ENCODE measurements at places on chromosomes 3 and 15. TPM values are rescaled to one million over a fixed set of nuclear protein-coding genes. Genes with fewer than 3 reads are reported as not detected.

- H3K4me1 ChIP-seq = peaks cover 26% of the 10 kb centered on the region
- no peak overlapping the region for H3K4me3 ChIP-seq
- no peaks in the 10 kb centered on the region for H3K27me3 ChIP-seq
- peak overlapping the region; percentile 20 for H3K27ac ChIP-seq
Measured at GRCh38 chr15:67025719-67026609, 39.4 kb upstream of the SMAD3 start.

- no peak for DNase-seq
- H3K27ac ChIP-seq = no peak overlapping the region
- H3K4me1 ChIP-seq = no peaks in the 10 kb centered on the region
- no peaks in the 10 kb centered on the region for H3K27me3 ChIP-seq
- no peaks in the 10 kb centered on the region for H3K36me3 ChIP-seq
- no peak overlapping the region for H3K4me3 ChIP-seq
Measured at GRCh38 chr15:70789213-70789612, 25.9 kb upstream of the UACA start.

DNA sequence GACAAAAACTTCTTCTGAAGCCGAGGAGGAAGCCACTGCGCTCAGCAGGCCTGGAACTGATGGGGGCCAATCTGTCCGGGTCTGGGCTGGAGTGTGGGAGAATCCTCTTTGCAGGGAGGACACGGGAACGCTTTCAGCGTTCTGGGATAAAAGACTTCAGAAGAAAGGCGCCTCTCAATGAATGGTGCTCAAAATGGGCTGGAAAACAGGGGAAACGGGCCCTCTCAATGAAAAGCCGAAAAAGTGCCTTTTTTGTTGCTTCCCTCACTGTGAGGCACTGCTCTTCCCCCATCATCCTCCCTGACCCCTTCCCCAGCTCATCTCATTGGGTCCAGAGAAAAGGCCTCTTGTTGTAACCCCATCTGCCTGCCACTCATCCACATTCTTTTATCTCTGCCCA lies 119.5 kb upstream of the LRIG1 start:
- H3K27ac ChIP-seq = no peak overlapping the region
- DNase-seq = no peak
- H3K36me3 ChIP-seq = no peaks in the 10 kb centered on the region
- H3K4me1 ChIP-seq = no peaks in the 10 kb centered on the region
- H3K4me3 ChIP-seq = no peak overlapping the region

DNA sequence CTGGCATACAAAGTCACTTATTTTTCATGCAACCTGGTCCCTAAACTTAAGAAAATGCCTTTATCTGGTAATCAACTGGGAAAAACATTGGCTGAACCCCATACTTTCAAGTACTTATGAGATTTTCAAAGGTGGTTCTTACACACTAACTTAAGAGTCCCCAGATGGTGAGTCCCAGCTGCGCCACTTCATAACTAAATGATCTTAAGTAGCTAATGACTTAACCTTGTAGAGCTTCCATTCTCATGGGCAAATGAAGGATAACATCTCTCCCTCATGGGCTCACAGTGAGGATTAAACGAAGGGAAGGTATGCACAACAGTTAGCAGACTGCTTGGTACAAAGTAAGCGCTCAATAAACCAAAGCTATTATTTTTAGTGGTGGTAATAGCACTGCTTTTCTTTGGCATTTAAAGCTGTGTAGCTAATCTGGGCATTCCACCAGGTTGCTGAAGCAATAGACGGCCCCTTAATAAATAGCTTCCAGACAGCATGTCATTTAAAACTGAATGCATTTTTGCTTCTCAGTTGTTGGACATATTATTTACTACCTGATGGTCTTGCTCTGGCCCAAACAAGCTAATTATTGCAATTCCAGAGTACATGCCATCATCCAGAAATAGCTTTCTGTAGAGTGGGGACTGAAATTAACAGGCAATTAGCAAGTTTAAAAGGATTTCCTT lies 55.4 kb downstream of the LIPC start:
- H3K4me3 ChIP-seq = no peak overlapping the region
- DNase-seq = no peak
- H3K4me1 ChIP-seq = no peaks in the 10 kb centered on the region
- H3K27me3 ChIP-seq = no peaks in the 10 kb centered on the region

- H3K4me1 ChIP-seq = no peaks in the 10 kb centered on the region
Measured at GRCh38 chr3:197137751-197138150, 108.1 kb upstream of the MELTF start.

The TMEM207 gene
- not detected for total RNA-seq

DNA sequence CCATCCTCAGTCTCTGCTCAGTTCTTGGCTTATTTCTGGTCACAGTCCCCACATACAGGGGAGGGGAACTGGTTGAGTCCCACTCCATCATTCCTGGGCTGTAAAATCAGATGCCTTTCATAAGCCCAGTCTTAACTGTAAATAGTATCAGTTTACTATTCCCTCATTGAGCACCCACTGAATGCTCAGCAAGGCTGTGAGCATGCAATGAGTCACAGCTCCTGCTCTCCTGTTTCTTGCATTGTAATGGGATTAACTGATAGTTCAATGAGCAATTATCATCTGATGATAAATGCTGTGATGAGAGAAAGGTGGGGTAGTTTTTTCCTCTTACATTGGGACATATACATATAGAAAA lies 113.6 kb upstream of the TPM1 start:
- no peaks in the 10 kb centered on the region for H3K27me3 ChIP-seq
- no peak overlapping the region for H3K4me3 ChIP-seq
- H3K4me1 ChIP-seq = no peaks in the 10 kb centered on the region
- H3K27ac ChIP-seq = no peak overlapping the region
- no peaks in the 10 kb centered on the region for H3K36me3 ChIP-seq
- DNase-seq = no peak

The NRROS gene
- 11.6 TPM for total RNA-seq

The PEX11A gene
- total RNA-seq = 7.7 TPM

DNA sequence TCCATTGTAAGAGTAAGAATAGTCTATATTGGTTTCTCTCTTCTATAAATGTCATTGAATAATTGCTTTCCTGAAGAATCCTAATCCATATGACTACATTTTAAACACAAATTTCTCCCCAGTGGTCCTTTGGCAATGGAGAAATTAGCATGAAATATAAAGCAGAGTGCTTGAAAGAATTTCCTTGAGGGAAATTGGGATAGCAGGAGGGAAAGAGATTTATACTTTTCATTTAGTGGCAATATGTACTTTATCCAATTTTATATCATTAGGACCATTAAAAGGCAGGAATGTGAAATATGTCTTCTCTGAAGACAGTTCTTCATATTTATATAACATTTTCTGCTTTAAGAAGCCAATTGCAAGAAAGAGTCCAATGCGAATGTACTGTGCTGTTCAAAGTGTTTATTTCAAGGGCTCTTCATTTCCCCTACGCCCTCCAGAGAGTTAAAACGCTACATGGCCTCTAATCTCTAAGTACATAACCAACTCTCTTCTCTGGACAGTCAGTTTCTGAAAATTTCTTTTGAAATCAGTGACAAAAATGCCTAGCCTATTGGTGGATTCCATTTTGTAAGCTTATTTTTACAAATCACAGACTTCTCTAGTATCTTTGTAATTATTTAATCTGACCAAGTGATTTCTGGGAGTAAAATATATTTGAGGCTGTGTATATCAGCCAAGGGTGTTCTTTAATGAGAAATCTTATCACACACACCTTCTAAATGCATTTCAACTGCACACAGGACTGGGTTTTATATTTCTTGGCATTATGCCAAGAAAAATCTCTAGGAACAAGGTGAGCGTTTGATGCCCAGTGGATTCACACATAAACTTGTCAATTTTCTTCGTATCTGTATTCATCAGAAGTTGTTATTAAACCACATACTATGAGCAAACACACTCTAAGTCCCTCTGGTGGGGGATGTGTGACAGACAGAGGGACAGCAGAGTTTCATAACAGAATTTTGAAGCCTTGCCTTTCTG lies 51.2 kb downstream of the KCNAB1 start:
- H3K36me3 ChIP-seq = no peaks in the 10 kb centered on the region
- no peak overlapping the region for H3K27ac ChIP-seq
- DNase-seq = no peak
- no peaks in the 10 kb centered on the region for H3K4me1 ChIP-seq
- H3K27me3 ChIP-seq = no peaks in the 10 kb centered on the region

- no peak overlapping the region for H3K4me3 ChIP-seq
- DNase-seq = no peak
- no peaks in the 10 kb centered on the region for H3K4me1 ChIP-seq
- H3K36me3 ChIP-seq = no peaks in the 10 kb centered on the region
Measured at GRCh38 chr3:167209011-167209410, 171.1 kb downstream of the ZBBX start.

DNA sequence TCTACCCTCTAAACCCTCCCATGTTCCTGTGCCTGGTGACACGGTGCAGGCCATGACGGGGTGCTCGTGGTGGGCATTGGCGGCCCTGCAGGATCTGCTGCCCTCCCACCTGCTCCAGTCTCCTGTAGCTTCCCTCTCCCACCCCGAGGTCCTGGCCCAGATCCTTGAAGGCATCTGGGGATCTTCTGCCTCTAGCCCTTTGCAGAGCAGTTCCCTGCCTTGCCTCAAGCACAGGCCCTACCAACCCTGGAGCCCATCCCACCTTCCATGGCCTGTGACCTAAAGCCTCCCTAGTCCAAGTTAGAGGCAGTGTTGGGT lies 27.5 kb upstream of the SEC13 start:
- no peaks in the 10 kb centered on the region for H3K4me1 ChIP-seq
- DNase-seq = no peak
- no peaks in the 10 kb centered on the region for H3K36me3 ChIP-seq
- no peak overlapping the region for H3K27ac ChIP-seq
- H3K27me3 ChIP-seq = no peaks in the 10 kb centered on the region

GRCh38 chr3:55497250-55497649 lies 10.1 kb upstream of the WNT5A start:
- H3K4me3 ChIP-seq = no peak overlapping the region
- no peak for DNase-seq
- H3K36me3 ChIP-seq = no peaks in the 10 kb centered on the region
- no peak overlapping the region for H3K27ac ChIP-seq
- no peaks in the 10 kb centered on the region for H3K4me1 ChIP-seq
- H3K27me3 ChIP-seq = no peaks in the 10 kb centered on the region

The ATP13A5 gene
- total RNA-seq = not detected

DNA sequence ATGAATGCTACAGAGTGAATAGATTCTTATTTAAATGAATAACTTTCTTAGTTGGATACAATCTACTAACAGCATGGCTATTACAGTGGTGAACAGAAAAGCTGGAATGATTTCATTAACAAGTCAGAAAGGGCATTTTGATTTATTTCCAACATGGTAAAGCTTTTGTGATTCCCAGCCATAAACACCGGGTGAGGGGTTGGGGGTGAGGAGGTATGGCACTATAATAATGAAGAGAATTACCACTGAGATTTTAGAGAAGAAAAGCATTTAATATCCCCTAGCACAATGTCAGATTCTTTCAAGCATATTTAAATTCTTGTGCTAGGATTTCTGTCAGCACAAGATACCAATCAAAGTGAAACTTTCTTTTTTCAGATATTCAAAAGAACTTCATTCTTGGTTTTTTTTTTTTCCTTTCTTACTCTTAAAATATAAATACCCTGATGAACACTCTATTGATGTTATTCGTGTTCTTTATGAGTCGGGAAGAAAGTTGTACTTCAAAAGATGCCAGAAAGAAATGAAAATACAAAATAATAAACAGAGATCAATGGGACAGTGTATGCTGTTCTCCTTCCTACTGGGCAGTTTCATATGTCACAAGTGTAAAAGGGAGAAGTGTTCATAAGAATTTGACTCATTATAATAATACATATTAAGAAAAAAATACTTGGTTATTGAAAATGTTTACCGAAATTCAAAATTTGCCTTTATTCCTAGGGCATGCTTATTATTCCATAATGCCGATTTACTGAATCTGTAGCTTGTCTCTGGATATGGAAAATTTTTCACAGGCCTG lies 522.8 kb downstream of the CADM2 start:
- H3K27ac ChIP-seq = no peak overlapping the region
- no peaks in the 10 kb centered on the region for H3K4me1 ChIP-seq
- DNase-seq = no peak
- H3K27me3 ChIP-seq = no peaks in the 10 kb centered on the region

- H3K4me3 ChIP-seq = no peak overlapping the region
- H3K27ac ChIP-seq = no peak overlapping the region
- H3K4me1 ChIP-seq = no peaks in the 10 kb centered on the region
- no peaks in the 10 kb centered on the region for H3K36me3 ChIP-seq
- no peaks in the 10 kb centered on the region for H3K27me3 ChIP-seq
Measured at GRCh38 chr3:109559389-109559788, 222.0 kb upstream of the DPPA4 start.

The MESP2 gene
- total RNA-seq = 0.47 TPM

DNA sequence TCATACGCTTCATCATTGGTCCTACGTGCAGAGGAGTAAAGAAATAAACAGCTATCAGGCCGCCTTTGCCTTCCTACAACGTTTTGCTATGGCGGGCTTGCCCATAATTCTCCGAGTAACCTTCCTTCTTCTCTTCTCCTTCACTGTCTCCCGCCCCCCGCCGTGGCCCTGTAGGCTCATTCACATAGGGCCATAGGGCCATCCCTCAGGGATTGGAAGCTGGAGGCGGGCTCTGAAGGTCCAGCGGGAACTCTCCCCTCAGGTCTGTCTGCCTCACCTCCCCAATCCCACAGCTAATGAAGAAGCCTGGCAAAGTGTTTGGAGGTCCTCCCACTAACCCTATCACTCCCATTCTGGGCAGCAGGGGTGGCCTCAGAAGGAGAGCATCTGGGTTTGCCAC lies 43.6 kb downstream of the SEMA5B start:
- H3K4me3 ChIP-seq = no peak overlapping the region
- H3K27me3 ChIP-seq = no peaks in the 10 kb centered on the region
- no peaks in the 10 kb centered on the region for H3K36me3 ChIP-seq
- no peak for DNase-seq
- no peak overlapping the region for H3K27ac ChIP-seq
- peaks cover 5% of the 10 kb centered on the region for H3K4me1 ChIP-seq

- H3K27ac ChIP-seq = no peak overlapping the region
- H3K27me3 ChIP-seq = no peaks in the 10 kb centered on the region
- H3K4me3 ChIP-seq = no peak overlapping the region
Measured at GRCh38 chr3:34174740-34175139, 376.3 kb downstream of the PDCD6IP start.

DNA sequence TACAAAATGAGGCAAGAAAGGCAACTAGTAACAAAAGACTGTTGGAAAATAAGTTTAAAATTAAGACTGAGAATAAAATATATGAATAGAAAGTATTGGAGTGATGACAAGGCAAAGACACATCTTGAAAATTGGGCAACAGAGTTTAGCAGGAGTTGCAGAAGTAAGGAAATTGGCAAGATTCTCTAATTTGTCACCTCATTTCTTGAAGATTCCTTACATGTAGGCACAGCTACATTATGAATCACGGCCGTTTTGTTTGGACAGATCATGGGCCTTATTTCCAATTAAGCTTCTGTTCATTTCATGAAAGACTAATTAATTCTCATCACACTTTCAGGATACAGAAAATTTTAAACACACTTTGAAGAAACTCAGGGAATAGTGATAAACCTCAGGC lies 170.1 kb downstream of the ROBO1 start:
- H3K27me3 ChIP-seq = no peaks in the 10 kb centered on the region
- DNase-seq = no peak
- no peak overlapping the region for H3K4me3 ChIP-seq
- no peaks in the 10 kb centered on the region for H3K4me1 ChIP-seq
- H3K36me3 ChIP-seq = no peaks in the 10 kb centered on the region

Measured in kidney (tissue), 22 donors.